ENCODE measurements at places on chromosomes 16 and 17. TPM values are rescaled to one million over a fixed set of nuclear protein-coding genes. Genes with fewer than 3 reads are reported as not detected.

The CCL5 gene
- total RNA-seq = 0.31 TPM

The TMEM238L gene
- not detected for total RNA-seq

The MT1F gene
- 8.7 TPM for total RNA-seq

The PRSS8 gene
- not detected for total RNA-seq

The C17orf50 gene
- total RNA-seq = not detected

The TMEM235 gene
- not detected for total RNA-seq

The MYCBPAP gene
- 0.73 TPM for total RNA-seq

The HP gene
- not detected for total RNA-seq

The PDILT gene
- not detected for total RNA-seq

The PIRT gene
- total RNA-seq = not detected

The ABCA8 gene
- total RNA-seq = 17.4 TPM

Data from melanocyte of skin (primary cell).